ENCODE measurements at places on chromosomes 5 and 9. TPM values are rescaled to one million over a fixed set of nuclear protein-coding genes. Genes with fewer than 3 reads are reported as not detected.

Gene LECT2
- total RNA-seq: not detected

Gene GFRA3
- not detected for total RNA-seq

Gene RECK
- 6.0 TPM for total RNA-seq

Gene ENC1
- 4.9 TPM for total RNA-seq

Gene PPP2R2B
- 0.08 TPM for total RNA-seq

Gene CDO1
- total RNA-seq: not detected

Gene PCDHGA11
- total RNA-seq: not detected

Gene ASB6
- total RNA-seq: 23.3 TPM

All from A549 treated with Hydrocortisone at 1 μM for 4 hours (cell line).